ENCODE measurements at places on chromosomes 1 and 21.

GRCh38 chr1:225534135-225534534 is 106.3 kb upstream of the LBR start:
- no peak for DNase-seq

DNA sequence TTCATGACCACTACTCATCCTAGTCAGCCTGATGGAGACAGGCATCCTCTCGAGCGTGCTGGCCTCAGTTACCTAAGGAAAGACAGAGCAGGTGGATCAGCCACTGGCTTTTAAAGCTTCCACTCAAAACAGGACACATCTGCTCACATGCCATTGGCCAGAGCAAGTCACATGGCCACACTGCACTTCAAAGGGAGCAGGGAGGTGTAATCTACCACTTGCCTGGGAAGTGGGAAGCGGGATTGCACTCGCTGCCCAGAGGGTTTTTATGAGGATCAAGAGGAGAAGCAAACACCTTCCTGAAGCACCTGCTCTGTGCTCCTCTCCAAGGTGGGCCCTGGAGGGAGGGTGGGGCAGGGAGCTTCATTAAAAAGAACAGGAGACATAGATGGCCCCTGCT is 108.0 kb downstream of the TAS1R2 start:
- no peak for DNase-seq

DNA sequence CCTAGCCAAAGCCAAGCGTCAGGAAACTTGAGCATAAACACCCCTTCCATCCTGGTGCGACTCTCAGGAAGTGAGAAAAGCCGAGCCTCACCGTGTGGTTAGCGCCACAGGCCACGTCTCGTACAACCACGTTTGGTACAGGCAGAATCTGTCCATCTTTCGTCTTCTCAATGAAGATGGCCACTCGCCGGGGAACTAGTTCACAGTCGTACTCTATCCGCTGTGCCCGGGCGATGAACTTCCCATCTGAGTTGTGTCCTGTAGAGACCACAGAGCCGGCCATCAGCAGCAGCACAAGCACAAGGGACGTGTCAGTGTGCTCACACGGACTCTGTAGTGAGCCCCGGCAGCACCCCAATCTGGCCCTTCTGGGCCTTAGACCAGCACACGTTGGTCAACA is 23.1 kb downstream of the RCC2 start:
- no peak for DNase-seq

- DNase-seq = no peak
Observed at GRCh38 chr1:4298361-4299083, 355.9 kb upstream of the AJAP1 start.

- peak; percentile 68 for DNase-seq
Observed at GRCh38 chr1:63987014-63987627, 213.3 kb downstream of the ROR1 start.

DNA sequence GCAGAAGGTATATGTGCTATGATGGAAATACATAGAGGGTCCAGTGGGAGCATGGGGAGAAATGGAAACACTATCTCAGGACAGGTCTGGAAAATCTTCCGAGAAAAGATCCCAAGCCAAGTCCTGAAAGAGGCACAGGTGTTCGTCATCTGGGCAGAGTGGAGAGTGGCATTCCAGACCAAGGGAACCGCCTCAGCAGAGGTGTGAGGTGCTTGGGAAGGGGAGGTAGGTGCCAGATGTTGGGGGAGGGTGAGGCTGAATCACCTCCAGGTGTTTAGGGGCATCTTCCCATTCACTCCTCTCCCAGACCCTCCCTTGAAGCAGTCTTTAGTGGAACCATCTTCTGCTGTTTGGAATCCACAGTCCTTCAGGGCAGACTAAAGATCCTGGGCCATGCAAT is 23.5 kb upstream of the LRRN2 start:
- DNase-seq = no peak

GRCh38 chr1:152497273-152497672 is 13.3 kb upstream of the LCE5A start:
- DNase-seq = no peak

GRCh38 chr1:51519865-51520699 is 1.0 kb upstream of the EPS15 start:
- peak; percentile 66 for DNase-seq

GRCh38 chr1:226722901-226723656 is 16.0 kb downstream of the ITPKB start:
- DNase-seq = no peak

DNA sequence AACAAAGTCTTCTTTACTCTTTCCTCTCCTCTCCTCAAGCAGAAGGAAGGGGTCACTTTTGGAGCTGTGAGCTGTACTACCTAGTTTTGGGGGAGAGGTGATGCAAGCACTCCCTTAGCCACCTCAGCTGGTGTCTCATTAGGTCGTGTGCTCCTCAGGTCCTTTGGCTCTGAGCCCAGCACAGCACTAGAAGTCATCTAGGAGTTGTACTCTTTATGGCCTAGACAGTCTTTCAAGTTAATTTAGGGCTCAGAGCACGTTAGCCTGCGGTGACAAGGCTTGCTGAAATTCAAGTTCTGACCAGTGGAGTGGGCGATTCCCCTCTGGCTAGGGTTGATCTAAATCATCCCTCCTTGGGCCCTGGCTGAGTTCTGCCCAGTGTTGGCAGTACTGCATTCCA is 48.0 kb upstream of the WDR26 start:
- DNase-seq = peak; percentile 27

DNA sequence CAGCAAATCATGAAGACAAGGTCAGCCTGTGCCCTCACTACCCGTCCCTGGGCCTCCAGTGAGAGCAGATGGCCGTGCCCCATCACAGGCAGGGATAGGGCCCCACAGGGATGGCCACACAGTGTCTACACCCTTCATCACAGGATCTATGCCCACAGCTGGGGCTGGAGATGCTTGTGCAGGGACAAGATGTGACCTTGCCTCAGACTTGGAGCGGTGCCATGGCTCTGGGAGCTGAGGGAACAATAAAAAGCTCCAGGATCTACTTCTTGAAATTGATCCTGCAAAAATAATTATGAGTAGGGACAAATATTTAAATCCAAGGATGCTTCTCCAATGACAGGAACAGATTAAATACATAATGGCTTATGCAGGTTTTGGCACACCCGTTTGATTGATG is 25.4 kb upstream of the TCEA3 start:
- DNase-seq = no peak

DNA sequence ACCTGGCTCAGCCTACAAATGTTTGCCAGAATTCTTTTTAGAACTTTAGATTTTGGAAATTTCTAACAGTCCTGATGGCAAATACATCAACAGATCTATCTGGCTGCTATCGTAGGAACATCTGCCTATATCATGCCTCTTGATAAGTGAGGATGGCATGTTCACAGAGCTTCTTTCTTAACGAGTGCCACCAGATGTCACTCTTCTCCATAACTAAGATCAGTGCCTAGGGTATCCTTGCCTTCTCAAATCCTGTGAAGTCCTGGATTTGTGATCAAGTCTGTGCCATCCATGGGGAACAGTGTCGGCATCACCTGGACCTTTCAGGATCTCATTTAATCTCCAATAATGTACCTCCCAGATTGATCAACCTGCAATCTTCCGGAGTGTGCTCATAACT is 36.5 kb upstream of the CD5L start:
- peak; percentile 61 for DNase-seq

- no peak for DNase-seq
Observed at GRCh38 chr1:97091679-97092078, 370.1 kb downstream of the PTBP2 start.

DNA sequence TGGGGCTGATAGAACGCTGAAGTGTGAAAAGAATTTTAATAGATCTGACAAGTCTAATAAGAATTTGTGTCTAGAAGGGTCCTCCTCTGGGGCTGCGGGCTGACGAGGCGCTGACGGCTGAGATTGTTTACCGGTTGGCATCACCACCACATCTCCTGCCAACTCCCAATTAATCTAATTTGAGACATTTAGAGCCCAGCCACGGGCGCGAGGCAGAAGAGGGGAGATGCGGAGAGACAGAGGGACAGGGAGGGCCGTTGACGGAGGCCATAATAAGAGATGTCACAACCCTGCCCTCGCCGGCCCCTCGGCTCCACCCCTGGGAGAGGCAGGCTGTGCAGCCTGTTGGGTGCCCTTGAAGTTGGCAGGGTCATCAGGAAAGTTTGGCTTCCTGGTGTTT is 109.3 kb downstream of the PAX7 start:
- DNase-seq = no peak

- DNase-seq = no peak
Observed at GRCh38 chr1:209607795-209608178, 24.3 kb downstream of the CAMK1G start.

- no peak for DNase-seq
Observed at GRCh38 chr21:24727803-24728440, 879.4 kb downstream of the MRPL39 start.

DNA sequence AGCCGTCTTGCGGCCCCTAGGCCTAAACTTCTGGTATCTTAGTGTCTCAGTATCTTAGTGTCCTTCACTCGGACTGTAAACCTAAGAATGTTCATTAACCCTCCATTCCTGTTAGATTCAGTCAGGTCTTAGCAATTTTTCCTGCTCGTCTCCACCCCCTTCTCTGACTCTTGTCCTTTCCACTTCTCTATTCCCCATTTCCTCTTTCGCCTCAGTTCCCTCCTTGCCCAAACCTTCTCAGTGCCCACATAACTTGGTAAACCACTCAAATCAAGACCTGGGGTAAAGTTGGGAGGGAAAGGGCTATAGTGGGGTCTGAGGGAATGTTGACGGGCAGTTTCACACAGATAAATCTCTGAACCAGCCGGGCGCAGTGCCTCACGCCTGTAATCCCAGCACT is 726 bp upstream of the FCER1G start:
- DNase-seq = no peak

- no peak for DNase-seq
Observed at GRCh38 chr1:150472601-150473200, 14.5 kb upstream of the TARS2 start.

DNA sequence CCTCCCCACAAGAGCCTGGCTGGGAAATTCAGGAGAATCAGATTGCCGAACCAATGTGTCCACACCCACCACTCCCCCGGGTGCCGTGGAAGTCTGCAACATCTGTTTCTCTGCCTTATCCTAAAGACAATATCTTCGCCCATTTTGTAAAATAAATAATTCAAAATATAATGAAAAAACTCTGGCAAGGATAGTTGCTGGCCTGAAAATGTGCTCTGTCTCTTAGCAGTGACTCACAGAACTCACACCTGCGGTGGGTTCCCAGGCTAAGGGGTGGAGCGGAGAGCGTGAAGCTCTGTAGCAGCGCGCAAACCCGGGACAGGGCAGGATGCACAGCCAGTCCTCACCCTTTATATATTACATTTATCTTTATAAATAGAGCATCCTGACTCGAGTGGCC is 99.9 kb downstream of the COLGALT2 start:
- DNase-seq = no peak

Measured in choroid plexus epithelial cell (primary cell).